ENCODE measurements at places on chromosomes 5 and 9. TPM values are rescaled to one million over a fixed set of nuclear protein-coding genes. Genes with fewer than 3 reads are reported as not detected.

- no peak for DNase-seq
These were observed 340.5 kb downstream of the ARHGEF28 start for GRCh38 chr5:73966451-73966850.

DNA sequence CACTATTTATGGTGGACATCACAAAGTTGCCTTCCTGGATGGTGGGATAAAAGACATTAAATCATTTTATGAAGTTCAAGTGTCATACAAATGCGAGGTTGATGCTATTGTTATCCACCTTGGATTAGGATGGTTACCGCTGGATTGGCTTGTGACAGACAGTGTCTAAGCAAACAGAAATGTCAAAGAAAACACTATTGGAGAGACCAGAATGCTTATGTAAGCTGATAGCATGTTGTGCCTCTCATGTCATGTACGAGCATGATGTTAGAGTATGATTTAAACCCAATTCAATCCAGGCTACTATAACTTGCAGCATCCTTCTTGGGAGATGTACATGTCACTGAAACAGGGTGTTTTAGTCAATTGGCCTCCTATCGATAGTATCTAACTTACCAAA lies 178.8 kb upstream of the C9orf72 start:
- no peak for DNase-seq

- peak; percentile 59 for DNase-seq
These were observed 71.2 kb downstream of the ARRDC3 start for GRCh38 chr5:91311697-91312501.

GRCh38 chr5:141521244-141521781 lies 32.4 kb downstream of the PCDHGC5 start:
- DNase-seq, result peak; percentile 69

GRCh38 chr5:43156388-43156787 lies 35.6 kb upstream of the NIM1K start:
- DNase-seq, result no peak

DNA sequence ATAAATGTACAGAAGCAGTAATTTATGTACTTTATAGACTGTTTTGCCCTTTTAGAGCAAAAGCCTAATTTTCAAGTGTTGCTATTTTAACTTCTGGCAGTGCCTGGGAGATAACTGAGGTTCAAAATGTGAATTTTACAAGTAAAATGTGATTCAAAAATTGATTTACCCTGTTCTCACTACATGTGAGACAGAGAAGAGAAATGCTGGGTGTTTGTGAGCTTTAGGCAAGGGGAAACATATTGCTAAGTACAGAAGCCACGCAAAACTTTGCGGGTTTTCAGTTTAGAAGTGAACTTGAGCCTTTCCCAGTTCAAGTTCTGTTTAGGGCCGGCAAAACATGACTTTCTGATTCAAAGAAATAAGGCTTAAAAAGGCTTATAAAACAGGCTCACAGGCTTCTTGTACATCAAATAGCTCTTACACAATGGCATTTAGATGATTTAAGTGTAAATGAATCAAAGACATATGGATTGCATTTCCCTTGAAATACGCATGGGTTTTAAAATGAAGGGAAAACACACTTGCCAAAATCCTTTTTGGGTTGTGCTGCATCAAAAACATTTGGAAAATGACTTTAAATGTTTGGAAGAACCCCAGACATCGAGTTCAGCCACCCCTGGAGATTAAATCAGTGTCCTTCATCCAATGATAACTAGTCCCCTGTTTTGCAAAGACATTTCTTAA lies 370.8 kb upstream of the MEF2C start:
- DNase-seq, result no peak

GRCh38 chr5:153403470-153403869 lies 87.0 kb upstream of the GRIA1 start:
- DNase-seq, result no peak

DNA sequence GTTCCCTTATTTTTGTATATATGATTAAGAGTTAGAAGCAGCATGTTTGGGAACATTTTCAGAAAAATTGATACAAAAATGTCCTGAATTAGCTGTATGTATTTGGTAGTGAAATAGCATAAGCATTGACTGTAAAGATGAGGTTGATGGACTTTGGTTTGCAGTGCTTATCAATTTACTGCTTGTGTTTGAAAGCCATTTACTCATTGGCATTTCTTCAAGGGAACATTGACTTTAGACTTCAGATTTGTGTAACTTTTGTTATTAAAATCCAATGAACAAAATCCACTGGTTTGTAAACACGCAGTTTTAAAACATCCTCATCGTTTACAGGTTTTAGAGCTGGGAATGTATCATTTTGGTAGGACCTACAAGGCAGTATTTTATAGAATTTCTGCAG lies 61.3 kb downstream of the KDM4C start:
- no peak for DNase-seq

DNA sequence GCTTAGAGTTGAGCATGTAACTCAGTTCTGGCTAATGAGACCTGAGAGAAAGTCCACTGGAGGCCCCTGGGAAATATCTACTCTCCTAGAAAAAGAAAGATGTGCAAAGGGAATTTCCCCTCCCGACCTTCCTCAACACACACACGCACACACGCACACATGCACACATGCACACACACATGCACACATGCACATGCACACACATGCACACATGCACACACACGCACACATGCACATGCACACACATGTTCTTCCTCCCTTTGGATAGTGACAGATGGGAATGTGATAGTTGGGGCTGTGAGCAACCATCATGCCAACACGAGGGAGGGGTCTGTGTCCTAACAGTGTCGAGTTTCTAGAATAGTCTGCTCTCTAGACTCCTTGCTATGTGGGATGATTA lies 148.2 kb upstream of the EGFLAM start:
- no peak for DNase-seq

- no peak for DNase-seq
These were observed 852.2 kb downstream of the EFNA5 start for GRCh38 chr5:106818552-106818951.

- DNase-seq, result no peak
These were observed 548.8 kb downstream of the EFNA5 start for GRCh38 chr5:107121793-107122519.

GRCh38 chr5:169609716-169610115 lies 26.1 kb downstream of the SPDL1 start:
- no peak for DNase-seq

GRCh38 chr9:87642330-87643106 lies 83.4 kb upstream of the CTSL start:
- no peak for DNase-seq

DNA sequence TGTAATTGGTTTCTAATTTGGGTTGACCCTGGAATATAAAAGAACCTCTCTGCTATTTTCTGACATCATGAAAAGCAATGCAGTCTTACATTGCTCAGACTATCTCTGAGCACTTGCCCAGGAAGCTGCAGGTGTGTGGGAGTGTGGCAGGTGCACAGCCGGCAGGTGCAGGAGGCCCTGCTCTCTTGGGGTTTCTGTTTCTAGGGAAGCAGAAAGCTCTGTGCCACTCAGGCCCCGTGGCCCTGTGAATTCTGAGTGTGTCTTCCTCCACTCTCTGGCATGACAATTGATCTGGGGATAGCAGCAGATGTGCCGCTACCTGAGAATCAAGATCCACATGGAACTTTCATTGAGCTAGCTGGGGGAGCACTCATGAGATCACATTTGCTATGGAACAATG lies 45.7 kb upstream of the IRX2 start:
- DNase-seq, result no peak

The ROR2 gene
- total RNA-seq, result 1.8 TPM

The RANBP6 gene
- 8.8 TPM for total RNA-seq

The RBM18 gene
- 8.0 TPM for total RNA-seq

The GFI1B gene
- total RNA-seq, result not detected

The C8G gene
- total RNA-seq, result not detected

Data from tibial nerve (tissue), 4 donors.